Femur (tissue), 1 donor: ENCODE measurements at places on chromosomes 13 and 19.

GRCh38 chr13:84978851-84979250 lies 820.4 kb downstream of the SLITRK6 start:
- no peak for DNase-seq

DNA sequence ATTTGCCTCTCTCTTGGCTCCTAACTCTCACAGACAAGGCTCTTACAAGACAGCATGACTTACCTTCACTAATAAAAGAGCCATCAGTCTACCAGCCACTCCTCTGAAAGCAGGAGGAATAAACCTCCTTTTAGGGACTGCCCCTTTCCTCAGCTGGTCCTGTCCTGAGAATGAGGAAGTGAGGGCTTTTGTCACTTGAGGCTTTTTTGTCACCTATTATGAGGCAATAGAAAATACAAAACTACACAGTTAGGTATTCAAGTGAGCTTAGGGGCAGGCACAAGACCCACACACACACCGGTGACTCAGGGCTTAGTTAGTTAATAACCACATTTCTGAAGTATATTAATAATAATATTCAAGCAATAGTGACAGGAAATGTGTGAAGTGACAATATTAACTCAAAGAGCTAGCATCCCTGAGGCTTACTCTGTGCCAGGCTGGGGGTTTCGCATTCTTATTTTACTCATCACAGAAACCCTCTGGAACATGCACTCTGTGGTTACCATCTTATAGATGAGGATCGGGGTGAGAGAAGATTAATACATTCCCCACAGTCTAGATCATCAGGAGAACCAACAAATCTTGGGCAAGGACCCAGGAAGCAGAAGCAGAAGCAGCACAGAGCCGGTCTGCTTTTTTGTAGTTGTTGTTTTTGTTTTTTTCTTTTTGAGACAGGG lies 379.9 kb downstream of the LIG4 start:
- DNase-seq = no peak

DNA sequence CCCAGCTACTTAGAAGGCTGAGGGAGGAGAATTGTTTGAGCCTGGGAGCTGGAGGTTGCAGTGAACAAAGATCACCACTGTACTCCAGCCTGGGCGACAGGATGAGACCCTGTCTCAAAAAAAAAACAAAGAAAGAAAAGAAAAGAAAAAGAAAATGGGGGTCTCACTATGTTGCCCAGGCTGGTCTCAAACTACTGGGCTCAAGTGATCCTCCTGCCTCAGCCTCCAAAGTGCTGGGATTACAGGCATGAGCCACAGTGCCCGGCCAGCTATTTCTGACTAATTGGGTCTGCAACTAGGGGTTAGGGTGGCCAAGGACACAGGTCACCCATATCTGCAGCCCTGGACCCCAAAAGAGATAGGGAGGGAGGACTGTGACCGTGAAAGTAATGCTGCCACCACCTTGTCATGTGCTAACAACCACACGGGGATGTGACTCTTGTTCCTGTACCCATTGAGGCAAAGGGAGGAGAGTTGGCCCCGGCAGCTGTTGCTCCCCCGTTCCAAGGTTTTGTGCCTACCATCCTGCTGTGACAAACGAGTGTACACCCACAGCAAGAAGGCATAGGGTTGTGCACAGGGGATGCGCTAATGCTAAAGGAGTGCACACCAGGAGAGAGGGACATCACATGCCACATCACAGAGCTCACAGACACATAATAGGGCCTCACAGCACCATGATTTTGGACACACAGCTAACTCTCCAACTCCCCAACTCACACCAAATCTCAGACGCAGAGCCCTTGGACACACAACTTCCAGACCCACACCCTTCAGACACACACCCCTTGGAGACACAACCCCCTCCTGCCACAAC lies 619 bp downstream of the MEF2B start:
- no peak for DNase-seq

DNA sequence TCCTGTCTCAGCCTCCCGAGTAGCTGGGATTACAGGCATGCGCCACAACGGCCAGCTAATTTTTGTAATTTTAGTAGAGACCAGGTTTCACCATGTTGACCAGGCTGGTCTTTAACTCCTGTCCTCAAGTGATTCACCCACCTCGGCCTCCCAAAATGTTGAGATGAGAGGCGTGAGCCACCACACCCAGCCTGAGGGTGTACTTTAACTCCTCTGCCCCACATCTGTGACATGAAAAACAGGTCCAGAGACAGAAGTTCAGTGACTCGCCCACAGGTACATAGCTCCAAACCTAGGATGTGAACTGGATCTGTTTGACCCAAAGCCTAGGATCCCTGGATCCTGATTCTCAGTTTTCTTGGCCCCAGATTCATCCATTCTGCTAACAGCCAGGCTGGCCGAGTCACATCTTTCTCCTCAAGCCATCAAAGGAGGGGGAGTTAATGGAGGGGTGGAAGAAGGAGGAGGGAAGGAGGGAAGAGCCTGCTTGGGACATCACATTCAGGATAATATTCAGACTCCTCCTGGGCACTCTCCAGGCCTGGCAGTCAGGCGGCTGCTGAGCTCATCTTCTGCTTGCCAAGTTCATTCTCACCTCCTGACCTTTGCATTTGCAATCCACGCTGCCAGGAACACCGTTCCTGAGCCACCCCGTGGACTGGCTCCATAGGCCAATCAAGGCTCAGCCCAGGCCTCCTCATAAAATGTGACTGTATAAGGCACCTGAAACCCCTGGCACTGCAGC lies 3.1 kb downstream of the SPC24 start:
- DNase-seq = peak; percentile 50

GRCh38 chr13:33799950-33800592 lies 17.9 kb upstream of the RFC3 start:
- DNase-seq = no peak

DNA sequence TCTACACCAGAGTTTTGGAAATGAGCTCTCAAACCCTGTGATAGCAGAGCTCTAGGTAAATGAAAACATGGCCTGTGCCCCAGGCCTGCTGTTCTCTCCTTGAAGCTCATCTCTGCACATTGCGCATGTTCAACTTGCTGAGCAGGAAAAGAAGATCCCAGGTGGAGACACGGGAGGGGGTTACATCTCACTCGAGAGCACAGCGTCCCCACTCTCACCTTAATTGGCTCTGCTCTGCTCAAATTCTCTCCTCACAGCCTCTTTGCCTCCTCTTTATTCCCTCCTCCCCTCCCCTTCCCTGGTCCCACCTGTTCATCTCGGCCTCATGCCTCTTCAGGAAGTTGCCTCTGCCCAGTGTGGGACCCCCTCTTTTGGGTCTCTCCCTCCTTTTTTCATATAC lies 44.7 kb downstream of the RGCC start:
- DNase-seq = no peak

- peak; percentile 73 for DNase-seq
Measured at GRCh38 chr13:111046590-111047141, 68.4 kb upstream of the ARHGEF7 start.

DNA sequence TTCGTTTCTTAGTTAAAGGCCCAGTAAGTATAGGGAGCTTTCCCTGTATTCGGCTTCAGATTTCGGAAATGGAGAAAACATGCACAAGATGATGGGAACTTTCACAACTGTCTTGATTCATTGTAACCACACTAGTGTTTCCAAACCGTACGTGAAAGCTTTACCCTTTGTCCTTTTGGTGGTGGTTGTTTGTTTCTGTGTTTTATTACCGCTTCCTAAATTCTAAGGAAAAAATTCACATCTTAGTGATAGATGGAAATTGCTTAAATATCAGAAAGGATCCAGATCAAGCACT lies 504 bp upstream of the VWA8 start:
- no peak for DNase-seq

DNA sequence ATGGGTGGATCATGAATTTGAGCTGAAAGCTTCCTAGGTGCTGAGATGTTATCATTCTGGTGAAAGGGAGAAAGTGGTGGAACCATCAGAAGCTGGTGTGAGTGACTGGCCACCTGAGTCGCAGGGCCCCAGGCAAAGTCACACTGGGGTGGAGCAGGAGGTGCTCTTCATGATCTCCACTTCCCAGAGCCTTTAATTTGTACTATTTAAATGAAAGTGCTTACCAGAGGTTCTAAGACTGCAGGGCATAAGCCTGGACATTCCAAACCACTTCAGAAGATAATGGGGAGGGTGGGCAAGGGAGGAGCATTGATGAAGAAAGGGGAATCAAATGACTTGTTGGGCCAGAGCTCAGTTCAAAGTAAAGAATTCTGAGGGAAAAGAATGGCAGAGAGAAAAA lies 156.1 kb downstream of the RGCC start:
- DNase-seq = no peak

- DNase-seq = no peak
Measured at GRCh38 chr19:56538761-56539263, at the start of gene ZFP28. ZFP28 (plus strand) TSS chr19:56538948; CDS start chr19:56539019, 71 bp downstream.

GRCh38 chr19:39765091-39766076 lies 13.3 kb upstream of the LEUTX start:
- DNase-seq = peak; percentile 19
